Heart right ventricle (tissue), 16 donors: ENCODE measurements at places on chromosomes 12 and 14. TPM values are rescaled to one million over a fixed set of nuclear protein-coding genes. Genes with fewer than 3 reads are reported as not detected.

Gene RPS6KL1
- 10.3 TPM for polyA plus RNA-seq

Gene CCDC177
- 0.03 TPM for polyA plus RNA-seq

Gene NPAS3
- 0.12 TPM for polyA plus RNA-seq

DNA sequence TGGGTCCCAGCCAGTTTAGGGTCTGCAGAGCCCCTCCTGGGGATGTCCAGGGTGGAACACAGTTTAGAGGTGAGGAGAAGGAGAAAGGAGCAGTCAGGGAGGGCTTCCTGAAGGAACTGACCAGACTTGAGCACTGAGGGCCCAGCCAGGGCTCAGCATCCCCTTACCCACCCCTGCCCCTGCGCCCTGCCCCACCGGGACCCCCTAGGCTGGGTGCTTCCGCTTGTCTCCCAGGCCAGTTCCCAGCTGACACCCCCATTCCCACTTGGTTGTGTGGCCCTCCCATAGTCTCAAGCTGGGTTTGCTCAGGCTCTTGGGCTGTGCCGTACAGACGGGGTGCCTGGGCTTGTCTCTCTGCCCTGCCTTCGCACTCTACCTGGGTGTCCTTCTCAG lies 26.3 kb upstream of the KIF26A start:
- no peak for DNase-seq

- DNase-seq, result no peak
Observed at GRCh38 chr14:106107703-106108102, 581.3 kb downstream of the TMEM121 start.

DNA sequence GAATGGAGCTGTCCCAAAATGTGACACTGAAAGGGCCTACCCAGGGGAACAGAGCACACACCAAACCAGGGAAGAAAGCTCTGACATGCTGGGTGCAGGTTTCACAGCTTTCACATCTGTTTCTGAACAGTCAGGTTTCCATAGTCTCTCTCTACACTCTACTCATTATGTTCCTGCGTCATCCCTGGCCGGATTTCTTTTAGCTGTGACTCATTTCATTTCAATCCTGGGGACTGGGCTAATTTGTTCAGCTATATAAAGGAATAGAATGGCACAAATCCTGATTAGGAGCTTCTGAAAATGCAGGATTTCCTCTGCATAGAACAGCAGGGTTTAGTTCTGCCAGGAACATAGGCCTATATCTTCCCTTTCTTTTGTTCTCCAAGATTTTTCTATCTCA lies 649.8 kb downstream of the RPS29 start:
- DNase-seq, result no peak

GRCh38 chr14:101078892-101079221 lies 175.3 kb upstream of the RTL1 start:
- DNase-seq, result no peak

DNA sequence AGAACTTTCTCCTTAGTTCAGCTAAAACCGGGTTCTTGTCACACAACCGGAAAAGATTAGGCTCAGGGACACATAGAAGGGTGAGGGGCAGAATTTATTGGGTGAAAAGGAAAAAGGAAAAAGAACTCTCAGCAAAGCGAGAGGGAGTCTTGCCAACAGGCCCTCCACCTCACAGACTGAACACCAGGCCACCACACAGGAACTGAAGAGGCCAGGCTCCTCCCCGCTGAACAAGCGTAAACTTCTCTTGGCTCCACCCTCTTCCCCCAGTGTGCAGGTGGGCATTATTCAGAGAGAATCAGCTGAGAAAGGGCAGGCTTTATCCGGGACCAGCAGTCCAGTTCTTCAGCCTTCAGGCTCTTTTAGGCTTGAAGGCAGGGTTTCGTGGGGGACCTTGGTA lies 125.6 kb upstream of the FGD4 start:
- no peak for DNase-seq

DNA sequence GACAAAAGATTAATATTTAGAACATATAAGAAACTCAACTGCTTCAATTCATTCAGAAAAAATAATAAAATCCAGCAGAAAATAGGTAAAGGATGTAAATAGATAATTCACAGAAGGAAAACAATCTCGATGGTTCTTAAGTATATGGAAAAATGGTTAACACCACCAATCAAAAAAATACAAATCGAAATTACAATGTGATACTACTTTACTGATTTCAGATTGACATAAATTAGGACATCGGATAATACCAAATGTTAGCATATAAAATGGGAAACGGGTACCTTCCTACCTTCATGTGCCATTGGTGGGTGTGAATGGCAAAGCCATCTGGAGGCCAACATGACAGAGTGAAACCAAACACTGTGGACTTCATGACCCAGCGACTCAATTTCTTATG lies 1.6 kb upstream of the PPP4R4 start:
- DNase-seq, result no peak

- DNase-seq, result peak; percentile 82
Observed at GRCh38 chr14:75340921-75341320, 62.3 kb downstream of the FOS start.

DNA sequence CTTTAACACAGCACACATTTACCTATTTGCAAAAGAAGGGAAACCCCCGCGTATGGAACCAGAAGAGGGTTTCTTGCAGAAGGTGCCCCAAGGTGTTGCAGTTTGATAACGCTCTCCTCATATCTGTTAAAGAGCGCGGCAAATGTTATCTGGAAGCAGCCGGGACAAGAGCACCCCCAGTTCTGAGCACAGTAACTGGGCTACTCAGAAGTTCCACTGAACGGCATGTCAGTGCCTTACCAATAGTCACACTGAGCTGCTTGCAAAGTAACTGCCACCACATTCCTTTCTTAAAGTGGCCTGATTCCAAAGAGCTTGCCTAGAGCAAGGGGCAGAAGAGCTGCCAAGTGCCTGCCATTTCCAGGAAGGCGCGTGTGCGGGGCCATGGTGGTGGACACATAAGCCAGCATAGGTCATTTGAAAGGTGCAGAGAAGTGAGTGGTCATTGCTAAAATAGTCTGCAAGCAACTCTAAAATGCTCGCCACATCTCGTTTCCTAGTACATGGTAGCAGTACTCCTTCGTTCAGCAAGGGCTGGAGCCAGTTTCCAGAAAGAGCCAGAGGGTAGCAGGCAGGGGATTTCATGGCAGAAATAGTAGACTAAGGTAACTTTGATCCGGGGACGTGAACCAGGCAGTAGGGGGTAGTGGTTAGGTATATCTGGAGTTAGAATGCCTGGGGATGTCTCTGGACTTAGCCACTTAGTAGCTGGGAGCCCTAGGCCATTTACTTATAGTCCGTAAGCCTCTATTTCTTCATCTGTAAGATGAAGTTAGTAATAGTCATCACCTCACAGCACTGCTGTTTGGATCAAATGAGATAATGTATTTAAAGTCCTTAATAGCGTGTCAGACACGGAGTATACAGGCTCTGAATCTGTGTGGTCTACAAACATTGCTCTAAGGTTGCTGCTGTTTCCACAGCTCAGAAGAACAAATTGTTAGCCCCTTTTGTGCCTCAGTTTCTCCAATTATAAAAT lies 37.6 kb downstream of the SPTB start:
- peak; percentile 52 for DNase-seq

DNA sequence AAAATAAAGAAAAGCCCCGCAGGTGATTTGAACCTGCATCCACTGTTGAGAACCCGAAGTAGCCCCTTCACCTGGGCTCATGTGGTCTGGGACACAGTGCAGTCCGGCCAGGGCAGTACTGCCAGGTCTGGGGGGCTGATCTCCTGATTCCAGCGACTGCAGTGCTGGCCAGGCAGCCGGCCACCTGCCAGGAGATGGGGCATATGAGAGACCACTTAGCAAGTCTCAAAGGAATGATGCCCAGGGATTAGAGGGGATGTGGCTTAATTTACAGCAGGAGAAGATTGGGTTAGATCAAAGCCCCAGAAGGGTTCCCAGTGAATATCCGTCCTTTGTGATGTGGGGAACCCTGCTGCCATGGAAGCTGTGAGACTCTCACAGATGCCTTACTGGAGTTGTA lies 113.3 kb downstream of the PRMT8 start:
- no peak for DNase-seq

GRCh38 chr14:100967930-100968329 lies 64.4 kb upstream of the RTL1 start:
- no peak for DNase-seq

DNA sequence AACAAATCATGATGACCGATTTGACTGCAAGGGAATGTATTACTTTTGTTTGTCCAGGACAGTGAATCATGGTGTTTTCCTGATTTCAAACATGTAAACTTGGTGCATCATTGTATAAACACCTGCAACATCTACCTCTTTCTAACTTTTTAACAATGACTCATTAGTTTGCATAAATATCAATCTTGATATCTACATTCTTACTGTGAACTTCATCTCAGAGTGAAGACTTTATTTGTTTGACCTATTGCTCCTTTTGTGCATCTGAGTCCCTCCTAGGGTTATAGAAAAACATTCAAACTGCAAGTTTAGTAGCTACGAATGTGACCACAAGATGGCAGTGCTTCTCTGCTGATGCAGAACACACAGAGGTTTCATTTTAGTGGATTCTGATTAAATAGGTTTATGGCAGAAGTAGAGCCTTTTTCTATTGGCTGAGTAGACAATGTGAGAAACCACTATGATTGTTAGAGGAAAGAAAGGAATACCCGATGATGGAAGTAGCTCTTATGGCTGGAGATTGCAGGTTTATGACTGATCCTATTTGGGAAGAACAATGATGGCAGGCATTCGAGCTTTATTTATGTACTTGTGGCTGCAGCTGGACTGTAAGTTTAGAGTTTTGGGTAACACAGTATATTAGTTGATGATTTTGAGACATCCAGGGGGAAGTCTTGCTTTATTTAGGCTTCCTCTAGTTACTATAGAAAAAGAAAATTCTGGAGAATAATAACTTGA lies 244.2 kb upstream of the OR4E1 start:
- DNase-seq, result no peak

DNA sequence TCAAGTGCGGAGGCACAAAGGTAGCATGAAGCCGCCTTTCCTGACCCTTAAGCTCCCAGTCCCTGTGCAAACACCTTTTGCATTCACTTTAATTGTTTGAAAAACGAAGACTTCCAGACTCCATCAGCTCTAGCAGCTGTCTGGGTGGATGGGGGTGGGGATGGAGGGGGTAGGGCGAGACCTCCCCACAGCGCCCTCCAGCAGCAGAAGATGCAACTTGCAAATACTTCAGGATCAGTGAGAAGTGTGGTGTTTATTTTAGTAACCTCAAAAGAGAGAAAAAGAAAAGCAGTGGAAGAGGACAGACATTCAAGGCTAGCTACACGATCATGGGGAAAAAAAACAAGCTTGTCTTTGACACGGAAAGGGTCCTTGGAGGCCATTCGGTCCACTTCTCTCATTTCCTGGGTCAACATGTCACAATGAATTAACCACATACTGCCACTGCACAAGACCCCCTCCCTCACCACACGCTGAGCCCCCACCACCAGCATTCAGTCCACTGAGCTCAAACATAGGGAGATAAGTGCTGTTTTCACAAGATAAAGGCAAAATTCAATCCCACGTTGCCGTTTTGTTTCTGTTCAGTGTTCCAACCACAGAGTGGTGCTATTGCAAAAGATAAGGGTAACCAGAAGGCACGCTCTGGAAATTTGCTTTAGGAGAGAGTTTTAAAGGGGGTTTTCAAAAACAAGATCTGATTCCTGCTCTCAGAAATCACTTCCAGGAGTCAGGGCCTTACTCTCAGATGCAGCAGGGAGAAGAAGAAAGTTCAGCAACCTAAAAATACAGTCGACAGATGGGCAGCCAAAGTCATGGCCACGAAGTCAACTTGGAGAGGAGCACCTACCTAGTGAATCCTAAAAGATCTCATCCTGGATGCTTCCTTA lies 3.3 kb upstream of the NTF3 start:
- DNase-seq, result no peak

- DNase-seq, result no peak
Observed at GRCh38 chr14:38079268-38079667, 128.4 kb upstream of the SSTR1 start.

DNA sequence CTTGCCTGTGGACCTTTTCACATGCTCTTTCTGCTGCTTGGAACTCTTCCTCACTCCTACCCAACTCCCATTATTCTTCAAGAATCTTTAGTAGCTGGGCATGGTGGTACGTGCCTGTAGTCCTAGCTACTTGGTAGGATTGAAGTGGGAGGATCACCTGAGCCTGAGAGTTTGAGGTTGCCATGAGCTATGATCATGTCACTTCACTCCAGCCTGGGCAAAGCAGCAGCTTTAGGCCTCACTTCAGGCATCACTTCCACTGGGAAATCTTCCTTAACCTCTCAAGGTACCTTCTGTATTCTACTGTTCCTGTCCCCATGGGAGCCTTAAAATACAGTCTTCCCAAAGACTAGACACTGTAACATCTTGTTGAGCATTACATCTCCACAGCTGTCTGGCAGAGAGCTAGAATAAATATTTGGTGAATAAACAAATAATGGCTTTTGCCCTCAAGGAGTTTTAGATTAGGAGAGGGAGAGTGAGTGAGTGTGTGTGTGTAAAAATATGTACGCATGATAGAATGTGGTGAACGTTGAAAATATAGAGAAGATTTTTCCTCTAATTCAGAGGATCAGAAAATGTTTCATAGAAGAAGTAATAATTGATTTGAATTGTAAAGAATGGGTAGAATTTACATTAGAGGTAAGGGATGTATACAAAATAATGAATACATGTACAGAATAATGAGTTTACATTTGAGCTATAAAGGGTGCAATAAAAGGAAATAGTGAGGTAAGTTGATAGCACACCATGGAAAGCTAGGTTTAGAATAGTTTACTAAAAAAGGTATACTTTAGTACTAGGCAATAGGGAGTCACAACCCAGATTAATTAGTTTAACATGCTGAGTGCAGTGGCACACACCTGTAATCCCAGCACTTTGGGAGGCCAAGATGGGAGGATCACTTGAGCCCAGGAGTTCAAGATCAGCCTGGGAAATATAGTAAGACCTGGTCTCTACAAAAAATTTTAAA lies 29.2 kb upstream of the BMAL2 start:
- no peak for DNase-seq

- no peak for DNase-seq
Observed at GRCh38 chr14:56185992-56186391, 67.8 kb downstream of the PELI2 start.

DNA sequence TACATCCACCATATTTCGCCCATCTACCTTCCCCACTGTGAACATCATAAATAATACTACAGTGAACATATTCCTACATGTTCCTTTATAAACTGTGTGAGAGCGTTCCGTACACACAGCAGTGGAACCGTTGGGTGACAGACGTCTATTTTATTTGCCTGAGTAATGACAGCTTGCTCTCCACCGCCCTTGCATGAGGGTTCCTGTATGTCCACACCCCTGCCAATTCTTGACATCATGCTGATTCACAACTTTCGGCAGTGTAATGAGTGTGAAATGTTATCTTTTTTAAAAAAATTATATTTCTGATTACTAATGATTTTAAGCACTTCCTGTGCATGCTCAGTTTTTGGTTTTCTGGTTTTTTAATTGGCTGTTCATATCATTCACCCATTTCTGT lies 4.3 kb upstream of the RAD52 start:
- no peak for DNase-seq

DNA sequence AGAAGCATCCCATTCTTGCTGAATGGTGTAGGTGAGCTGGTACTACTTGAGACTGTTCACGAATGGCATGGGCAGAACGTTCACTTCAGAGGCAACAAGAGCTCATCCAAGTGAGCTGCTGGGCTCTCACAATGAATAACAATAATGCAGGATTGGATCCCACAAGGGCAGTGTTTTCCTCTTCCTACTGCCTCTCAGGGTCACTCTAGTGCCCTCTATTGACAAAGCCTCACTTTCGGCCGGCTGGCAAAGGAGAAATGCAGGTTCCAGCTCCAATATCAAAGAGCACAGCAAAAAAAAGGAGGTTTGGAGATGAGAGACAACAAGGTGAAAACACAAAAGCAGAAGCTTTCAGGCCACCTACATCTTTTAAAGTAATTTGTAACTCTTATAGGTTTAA lies 74.6 kb upstream of the MYF6 start:
- DNase-seq, result no peak
